ENCODE measurements at places on chromosomes 11 and 22.

DNA sequence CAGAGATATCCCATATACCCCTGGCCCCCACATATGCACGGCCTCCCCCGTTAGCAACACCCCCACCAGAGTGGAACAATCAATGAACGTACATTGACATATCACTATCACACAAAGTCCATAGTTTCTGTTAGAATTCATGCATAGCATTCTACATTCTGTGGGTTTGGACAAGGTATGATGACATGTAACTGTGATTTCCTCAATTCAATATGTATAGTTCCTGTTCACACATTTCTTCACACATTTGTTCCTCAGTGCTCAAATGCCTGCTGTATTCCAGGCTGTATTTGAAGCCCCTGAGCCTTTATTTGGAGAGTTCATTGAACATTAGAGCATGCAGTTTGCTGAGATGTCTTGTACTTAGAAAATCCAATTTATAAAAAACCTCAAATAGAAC, 69.9 kb downstream of the PTPRJ start:
- no peak for DNase-seq

DNA sequence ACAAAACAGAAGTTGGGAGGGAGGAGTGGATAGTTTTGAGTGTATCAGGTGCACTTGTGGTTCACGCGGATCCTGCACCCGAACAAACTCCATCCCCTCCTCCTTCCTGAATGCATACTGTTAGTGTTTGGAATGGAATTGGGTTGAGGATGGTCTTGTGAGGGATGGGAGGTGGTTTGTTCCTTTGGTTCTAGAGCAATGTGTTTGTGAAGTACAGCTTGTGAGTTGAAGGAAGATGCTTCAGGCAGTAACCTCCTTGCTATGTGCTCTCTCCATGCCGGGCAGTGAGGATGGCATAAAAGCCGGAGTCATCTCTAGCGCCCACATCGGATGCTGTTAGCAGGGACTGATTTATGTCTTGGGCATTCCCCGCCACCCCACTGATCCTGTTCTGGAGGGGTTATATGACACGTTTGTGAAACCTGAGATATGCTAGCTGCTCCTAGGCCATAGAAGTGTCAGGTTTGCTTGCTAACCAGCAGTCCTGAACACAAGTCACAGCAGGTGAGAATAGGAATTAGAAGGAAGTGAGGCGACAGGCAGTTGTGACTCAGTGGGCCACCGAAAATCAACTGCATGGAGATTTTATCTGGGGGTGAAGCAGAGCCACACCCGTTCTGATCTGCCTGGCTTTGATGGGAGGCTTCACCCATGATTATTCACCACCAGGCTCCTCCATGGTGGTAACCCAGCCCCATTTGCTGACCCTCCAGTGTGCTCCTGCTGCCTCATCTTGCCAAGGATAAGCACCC, 2.2 kb downstream of the BCR start:
- peak; percentile 42 for DNase-seq

- DNase-seq = no peak
These were observed 85.5 kb upstream of the B3GAT1 start for GRCh38 chr11:134497586-134497985.

GRCh38 chr22:32106930-32107329, 52.2 kb downstream of the C22orf42 start:
- no peak for DNase-seq

GRCh38 chr11:124514131-124514530, 29.3 kb downstream of the OR8B12 start:
- no peak for DNase-seq

- no peak for DNase-seq
These were observed 1041.8 kb downstream of the TBC1D22A start for GRCh38 chr22:47804281-47804680.

- no peak for DNase-seq
These were observed 27.5 kb downstream of the TRMU start for GRCh38 chr22:46362934-46363515.

Data from activated gamma-delta T cell treated with Interleukin-2 at 50 U/mL for 16 hours (primary cell).